Right kidney (tissue), 9 donors: ENCODE measurements at places on chromosomes 4 and X.

- DNase-seq, result no peak
Observed at GRCh38 chr4:25022766-25023165, 8.0 kb downstream of the LGI2 start.

DNA sequence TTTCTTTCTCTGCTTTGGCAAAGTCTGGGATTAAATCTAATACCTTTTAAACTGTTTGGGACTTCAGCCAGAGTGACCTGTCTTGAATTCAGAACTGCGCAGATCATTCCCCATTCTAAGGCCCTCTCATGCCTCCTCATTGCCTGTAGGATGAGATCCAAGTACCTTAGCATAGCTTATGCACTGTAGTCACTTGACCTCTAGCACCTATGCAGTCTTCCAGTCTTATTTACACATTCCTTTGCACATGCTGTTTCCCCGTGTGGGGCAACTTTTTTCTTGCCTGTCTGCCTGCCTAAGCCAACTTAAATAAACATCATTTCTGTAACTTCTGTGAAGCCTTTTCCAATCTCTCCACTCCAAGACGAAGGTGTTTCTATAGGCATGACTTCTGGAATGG, 68.4 kb downstream of the AR start:
- DNase-seq, result no peak

DNA sequence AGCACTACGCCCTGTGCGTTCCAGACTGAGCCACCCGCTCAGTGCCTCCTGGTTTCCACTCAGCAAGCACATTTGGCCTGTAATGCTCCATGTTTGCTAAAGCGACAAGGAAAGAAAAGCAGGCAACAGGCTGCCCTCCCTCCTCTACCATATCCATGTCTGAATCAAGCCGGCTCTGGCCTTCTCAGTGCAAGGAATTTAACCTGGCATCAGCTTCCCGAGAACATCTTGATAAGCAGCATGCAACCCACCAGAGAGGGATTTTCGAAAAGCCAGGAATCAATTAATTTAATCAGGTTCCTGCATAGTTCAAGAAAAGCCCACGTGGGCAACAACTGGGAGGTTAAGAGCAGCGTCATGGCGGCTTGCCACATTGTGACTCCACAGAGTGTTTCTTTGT, 228.2 kb downstream of the HS6ST2 start:
- DNase-seq, result no peak

DNA sequence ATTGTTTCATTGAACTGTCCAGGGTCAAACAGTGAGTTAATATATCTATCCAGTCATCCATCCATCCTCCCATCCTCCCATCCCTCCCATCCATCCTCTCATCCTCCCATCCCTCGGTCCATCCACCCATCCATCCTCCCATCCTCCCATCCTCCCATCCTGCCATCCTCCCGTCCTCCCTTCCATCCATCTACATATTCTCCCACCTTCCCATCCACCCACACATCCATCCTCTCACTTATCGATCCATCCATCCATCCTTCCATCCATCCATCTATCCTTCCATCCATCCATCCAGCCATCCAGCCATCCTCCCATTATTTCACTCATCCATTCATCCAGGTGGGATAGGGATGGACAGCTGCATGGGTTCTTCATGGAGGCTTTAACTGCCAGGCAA, 35.4 kb upstream of the PSAPL1 start:
- no peak for DNase-seq

DNA sequence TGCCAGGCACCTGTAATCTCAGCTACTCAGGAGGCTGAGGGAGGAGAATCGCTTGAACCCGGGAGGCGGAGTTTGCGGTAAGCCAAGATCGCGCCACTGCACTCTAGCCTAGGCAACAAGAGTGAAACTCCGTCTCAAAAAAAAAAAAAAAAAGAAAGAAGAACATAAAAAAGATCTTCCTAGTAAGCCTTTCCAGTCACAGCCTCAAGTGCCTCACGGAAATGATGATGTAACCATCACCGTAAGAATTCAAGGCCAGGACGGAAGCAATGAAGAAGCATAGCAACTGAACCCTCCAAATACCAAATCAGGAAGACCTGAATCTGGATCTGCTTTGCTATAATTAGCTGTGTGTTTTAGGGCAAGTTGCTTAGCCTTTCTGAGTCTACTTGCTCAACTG, 28.8 kb downstream of the RBM47 start:
- no peak for DNase-seq

DNA sequence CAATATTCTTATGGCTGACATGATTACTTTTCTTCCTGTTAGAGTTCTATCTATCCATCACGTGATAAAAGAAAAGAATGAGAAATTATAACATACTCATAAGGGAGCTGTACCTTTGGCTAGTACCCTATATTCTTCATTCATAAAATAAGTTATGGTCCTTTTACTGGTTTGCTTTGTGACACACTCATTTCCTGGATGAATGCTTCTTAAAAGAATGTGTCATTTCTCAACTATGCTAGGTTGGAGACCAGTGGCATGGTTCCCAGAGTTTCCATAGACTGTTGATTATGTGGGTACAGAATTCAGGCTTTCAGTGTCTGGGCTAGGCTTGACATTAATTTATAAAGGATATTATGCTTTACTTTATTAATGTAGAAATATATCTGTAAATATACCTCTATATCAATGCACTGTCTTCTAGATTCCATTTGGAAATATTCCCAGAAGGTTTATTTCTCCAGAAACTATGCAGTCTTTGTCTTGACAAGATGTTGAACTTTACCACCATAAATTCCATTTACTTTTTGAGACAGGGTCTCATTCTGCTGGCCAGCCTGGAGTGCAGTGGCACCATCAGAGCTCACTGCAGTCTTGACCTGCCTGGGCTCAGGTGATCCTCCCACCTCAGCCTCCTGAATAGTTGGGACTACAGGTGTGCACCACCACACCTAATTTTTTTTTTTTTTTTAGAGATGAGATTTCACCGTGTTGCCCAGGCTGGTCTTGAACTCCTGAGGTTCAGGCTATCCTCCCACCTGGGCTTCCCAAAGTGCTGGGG, 23.8 kb downstream of the NUDT6 start:
- no peak for DNase-seq

DNA sequence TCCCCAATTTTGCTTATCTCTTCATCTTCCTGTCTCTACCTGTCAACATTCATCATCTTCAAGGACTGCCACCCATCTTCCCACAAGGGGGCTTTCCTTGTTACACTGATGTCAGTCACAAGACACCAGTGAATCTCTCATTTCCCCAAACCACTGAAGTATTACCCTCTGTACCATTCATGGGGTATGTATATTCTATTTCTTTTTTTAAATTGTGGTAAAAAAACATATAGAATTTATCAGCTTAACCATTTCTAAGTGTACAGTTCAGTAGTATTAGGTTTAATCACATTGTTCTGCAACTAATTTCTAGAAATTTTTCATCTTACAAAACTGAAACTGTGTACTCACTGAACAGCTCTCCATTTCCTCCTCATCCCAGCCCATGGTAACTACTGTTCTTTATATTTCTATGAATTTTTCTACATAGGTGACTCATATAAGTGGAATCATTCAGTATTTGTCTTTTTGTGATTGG, 98.6 kb downstream of the LARP7 start:
- no peak for DNase-seq
